IPS-NIHi11 (cell line): ENCODE measurements at places on chromosomes 11 and 22.
A peak's percentile ranks its signal among the peaks of the same experiment; 100 is the strongest.

DNA sequence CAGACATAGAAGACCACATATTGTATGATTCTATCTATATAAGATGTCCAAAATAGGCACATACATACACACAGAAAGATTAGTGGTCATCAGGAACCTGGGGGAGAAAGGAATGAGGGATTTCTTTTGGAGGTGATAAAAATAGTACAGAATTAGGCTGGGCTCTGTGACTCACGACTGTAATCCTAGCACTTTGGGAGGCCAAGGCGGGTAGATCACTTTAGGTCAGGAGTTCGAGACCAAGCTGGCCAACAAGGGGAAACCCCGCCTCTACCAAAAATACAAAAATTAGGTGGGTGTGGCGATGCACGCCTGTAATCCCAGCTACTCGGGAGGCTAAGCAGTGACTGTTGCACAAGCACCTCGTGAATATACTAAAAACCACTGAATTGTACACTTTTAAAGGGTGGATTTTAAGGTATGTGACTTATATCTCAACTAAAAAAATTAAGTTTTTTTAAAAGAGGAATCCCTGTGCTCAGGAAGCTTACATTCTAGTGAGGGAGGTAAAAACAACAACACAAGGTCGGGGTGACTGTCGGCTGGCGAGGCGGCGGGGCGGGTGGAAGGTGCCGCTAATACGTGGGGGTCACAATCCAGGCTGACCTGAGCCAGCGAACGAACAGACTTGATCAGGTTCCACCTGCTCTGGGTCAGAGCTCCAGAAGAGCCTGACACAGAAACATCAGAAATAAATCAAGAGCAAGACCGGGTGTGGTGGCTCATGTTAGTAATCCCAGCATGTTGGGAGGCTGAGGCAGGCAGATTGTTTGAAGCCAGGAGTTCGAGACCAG lies 25.3 kb upstream of the TESMIN start:
- DNase-seq, result no peak

DNA sequence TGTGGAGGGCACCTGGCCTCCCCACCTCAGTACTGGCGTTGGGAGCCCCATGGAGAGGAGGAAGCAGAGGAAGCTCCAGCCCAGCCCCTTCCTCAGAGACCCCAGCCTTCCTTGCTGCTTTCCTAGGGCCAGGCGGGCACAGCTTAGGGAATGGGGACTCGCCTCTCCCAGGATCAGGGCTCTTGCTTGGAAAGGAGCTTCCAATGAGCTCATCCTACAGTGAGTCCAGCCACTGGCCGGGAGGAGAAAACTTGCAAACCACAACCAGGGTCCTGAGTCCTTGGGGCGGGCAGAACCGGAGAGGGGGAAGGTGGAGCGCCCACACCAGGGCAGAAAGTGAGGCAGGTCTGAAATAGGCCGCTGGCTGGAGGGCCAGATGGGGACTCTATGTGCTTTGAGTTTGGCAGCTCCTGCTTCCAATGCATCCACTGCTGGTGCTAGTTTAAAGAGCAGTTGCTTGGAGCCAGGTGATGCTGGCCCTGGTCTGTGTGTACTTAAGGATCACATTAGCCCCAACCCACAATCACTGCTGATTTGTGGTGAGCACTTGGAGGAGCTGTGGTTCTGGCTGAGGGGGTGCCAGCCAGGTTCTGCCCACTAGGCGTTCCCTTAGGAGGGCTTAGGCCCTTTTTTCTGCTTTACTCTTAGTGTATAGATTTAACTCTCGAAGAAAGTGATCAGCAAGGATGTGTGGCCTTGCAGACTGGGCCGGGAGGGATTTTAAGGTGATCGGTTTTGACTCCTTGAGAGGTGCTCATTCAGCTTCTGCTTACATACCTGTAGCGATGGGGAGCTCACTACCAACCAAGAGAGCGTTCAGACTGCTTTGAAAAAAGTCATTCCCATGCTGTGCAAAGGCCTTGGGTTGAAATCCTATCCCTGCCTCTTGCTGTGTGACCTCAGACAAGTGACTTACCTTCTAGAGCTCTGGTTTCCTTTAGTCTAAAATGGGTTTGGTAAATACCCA lies 81.9 kb downstream of the TP53I11 start:
- no peak for DNase-seq

- DNase-seq, result peak; percentile 91
These were observed 10.1 kb downstream of the CHST1 start for GRCh38 chr11:45655347-45655756.

DNA sequence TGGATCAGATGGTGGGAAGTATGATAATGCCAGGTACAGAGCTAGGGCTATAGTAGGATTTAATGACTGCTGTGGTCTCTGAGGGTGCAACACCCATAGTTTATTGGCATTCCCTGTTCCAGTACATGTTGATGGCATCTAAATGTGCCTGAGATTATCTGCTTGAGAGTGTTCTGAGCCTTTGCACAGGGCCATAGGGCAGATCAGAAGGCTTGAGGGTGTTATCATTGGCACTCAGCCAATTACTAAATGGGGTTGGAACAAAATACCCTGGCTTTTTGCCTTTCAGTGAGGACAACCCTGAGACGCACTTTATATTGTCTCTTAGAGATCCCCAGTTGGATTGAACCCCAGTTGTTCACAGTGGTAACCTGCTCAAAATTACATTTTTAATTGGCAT lies 6.7 kb downstream of the SLC5A12 start:
- no peak for DNase-seq

- no peak for DNase-seq
These were observed 138.2 kb downstream of the COMMD9 start for GRCh38 chr11:36150986-36151385.

DNA sequence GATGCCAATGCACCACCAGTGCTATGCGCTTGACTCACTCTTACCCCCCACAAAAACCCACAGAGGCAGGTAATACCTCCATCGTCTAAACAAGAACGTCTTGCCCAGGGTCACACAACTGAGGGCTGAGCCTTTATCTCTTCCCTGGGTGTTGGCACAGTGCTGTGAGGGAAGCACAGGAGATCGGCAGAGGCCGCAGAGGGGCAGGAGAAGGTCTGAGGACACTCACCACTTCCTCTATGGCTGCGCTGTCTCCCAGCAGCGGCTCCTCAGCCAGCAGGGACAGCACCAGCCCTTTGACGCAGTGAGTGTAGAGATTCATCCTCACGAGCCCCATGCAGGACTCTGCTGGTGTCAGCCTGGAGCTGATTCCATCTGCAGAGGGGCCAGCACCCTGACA lies 19.9 kb downstream of the HPS4 start:
- no peak for DNase-seq

DNA sequence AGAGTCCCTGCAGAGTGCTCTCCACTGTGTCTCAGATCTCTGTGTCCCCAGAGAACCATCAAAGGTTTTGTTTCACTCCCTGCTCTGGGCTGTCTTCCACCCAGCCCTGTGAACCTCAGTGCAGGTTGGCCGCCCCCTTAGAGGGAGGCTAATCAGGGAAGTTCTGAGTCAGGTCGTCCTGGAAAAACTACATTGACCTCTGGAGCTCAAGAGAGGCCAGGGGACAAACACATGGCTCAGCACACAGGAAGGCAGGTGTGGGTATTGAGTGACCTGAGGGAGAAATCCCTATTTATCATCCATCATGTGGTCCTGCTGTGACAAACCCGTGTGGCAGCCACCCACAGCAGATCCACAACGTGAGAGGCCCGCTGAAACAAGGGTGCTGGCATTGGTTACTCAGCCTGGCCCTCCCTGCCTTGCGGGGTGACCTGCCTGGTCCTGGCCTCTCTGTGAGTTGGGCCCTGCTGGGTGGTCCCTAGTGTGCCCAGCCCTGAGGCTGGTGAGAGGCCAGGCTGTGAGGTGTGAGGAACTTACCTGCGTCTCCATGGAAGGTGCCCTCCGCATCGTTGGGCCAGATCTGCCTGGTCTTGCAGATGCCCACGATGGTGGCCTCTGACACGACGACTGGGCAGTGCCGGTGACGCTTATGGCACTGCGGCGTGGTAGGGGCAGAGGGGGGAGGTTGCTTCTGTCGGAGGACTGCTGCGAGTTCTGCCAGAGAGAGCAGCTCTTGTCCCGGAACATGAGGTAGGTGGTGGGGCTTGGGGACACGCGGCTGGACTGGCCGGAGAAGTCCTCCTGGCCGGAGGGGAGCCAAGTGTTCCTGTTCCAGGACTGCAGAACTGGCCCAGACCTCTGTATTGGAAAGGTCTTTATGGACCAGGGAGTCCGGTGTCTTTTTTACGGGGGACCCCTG lies 669 bp upstream of the BCR start:
- no peak for DNase-seq

DNA sequence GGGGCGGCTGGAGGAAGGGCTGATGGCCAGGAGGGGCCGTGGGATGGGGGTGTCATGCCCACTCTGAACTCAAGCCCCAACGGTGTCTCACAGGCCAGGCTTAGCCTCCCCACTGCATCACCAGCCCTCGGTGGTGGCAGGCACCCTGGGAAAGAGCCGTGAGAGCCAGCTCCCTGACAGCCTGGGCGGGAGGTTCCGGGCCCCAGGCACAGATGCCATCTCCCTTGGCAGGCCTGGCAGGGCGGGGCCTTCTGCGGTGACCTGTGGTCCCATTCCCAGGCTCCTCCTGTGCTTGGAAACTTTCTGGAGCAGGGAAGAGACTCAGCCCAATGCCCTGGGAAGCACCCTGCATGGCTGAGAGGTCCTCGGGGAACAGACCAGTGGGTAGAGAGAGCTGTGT lies 4.8 kb downstream of the PHLDA2 start:
- DNase-seq, result no peak

DNA sequence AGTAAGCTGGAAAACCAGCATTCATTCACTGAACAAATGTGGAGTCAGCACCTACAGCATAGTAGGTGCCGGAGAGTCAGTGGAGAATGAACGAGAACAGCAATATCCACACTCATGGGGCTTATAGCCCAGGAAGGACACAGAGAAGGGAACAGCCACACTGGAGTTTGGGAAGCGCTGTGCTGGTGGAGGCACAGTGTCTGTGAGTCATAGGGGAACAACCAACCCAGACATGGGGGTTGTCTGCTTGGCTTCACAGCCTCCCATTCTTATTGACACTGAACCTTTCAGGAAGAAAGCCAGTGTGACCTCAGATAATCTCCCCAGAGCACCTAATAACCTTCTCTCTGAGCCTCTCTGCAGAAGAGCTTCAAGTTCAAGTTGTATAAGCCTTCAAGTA lies 56.6 kb upstream of the UBASH3B start:
- DNase-seq, result no peak

GRCh38 chr11:114219559-114220349 lies 76.4 kb upstream of the NNMT start:
- DNase-seq, result no peak

DNA sequence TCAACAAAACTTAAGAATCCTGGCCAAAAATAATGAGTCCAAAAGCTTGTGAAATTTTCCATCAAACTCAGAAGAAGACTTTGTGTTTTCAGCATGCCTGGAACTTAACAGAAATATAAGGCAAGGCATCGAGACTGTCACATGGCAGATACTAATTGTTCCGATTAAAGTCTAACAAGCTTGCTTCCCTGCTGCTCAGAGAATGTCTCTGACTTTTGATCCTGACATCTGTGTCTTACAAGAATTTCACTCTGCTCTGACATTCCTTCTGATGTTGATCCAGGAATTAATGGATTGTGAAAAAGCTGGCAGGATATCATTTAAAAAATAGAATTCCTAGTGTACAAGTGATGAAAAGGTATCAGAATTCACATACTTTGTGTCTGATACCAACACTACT lies 170.2 kb downstream of the DCDC1 start:
- DNase-seq, result no peak

GRCh38 chr22:29742326-29742725 lies 22.5 kb downstream of the CABP7 start:
- no peak for DNase-seq

GRCh38 chr11:85665733-85666132 lies 804 bp upstream of the CREBZF start:
- DNase-seq, result no peak

GRCh38 chr11:111795334-111795985 lies 29.3 kb upstream of the PPP2R1B start:
- no peak for DNase-seq

DNA sequence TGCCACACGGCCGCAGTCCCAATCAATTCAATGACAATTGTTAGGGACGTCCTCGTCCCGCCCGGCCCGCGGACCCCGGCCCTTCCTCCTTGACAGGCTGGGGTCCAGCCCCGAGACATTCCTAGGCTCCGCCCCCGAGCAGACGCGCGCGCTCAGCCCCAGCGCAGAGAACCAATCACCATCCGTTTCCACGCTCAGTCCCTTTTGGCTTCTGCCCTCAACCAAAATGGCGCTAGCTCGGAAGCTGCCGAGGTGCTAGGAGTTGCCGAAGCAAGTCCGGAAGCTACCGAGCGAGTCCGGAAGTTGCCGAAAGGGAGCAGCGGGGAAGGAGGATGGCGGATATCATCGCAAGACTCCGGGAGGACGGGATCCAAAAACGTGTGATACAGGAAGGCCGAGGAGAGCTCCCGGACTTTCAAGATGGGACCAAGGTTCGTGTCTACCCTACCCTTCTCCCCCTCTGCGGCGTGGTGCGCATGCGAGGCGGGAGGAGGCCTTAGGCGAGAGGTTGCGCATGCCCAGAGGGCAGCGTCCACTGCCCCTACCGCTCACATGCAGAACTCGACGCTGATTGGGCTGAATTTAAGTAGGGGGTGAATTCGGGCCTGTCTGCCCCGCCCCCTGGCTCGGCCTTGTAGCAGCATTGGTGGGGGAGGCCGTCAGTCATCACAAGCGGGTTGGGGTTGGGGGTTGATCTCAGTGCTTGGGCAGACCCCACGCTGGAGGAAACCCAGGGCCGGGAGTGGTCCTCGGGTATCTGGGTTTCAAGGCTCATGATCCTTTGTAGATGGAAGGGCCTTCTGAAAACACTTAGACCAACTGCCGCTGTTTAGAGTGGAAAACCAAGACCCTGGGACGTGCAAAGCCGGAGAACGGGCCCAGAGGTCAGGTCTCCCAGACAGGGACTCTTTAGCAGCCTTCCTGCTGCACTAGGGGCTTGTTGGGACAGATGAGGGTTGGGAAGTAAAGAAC lies at the start of gene AIP:
Gene AIP, plus strand, starts transcription at position 200 of the 972 bp plus-strand sequence. Its CDS starts 133 bp downstream, at position 333.
- DNase-seq, result peak; percentile 99

GRCh38 chr11:68839911-68840641 lies 1.6 kb downstream of the CPT1A start:
- DNase-seq, result peak; percentile 64

DNA sequence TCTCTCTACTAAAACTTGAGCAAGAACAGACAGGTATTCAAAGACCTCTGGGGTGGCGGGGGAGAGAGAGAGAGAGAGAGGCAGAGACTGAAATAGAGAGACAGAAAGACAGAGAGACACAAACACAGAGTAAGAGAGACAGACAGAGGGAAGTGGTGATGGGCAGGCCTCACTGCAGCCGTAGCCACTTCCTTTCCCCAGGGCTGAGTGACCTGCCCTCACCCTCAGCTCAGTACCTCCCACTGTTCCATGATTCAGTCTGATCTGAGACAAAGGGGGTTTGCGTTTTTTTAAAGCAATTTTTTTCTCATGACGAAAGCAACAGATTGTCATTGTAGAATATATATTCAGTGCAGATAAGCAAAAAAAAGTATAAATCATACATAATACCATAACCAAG lies 607.9 kb upstream of the B3GAT1 start:
- no peak for DNase-seq

GRCh38 chr11:102330231-102330630 lies 12.9 kb downstream of the BIRC3 start:
- no peak for DNase-seq
